Caco-2 (cell line): ENCODE measurements at places on chromosomes 7 and 10.

- DNase-seq: no peak
- H3K4me1 ChIP-seq: peaks cover 15% of the 10 kb centered on the region
- no peak overlapping the region for H3K4me3 ChIP-seq
- no peaks in the 10 kb centered on the region for H3K36me3 ChIP-seq
- H3K27ac ChIP-seq: no peak overlapping the region
Observed at GRCh38 chr7:131778601-131779000, 222.2 kb upstream of the PODXL start.

DNA sequence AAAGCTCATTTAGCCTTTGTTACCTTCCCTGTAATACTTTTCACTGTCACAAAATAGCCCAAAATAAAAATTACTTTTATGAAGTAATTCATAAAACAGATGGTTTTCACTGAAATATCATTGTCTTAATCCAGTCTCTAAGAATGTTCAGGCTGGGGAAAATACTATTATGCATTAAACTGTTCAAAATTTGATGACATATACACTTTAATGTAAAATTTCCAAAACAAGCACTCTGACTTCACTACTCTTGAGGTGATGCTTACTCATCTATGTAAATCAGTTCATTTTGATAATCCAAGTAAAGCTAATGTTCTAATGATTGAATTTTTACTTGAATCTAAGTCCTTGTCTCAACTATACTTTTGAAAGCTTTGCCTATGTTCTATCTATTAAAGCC lies 127.9 kb downstream of the KMT2C start:
- no peak overlapping the region for H3K27ac ChIP-seq
- DNase-seq: no peak
- no peaks in the 10 kb centered on the region for H3K4me1 ChIP-seq
- no peaks in the 10 kb centered on the region for H3K27me3 ChIP-seq
- peaks cover 1% of the 10 kb centered on the region; the same call in 1 of the 2 replicates for H3K36me3 ChIP-seq

GRCh38 chr7:157281221-157281998 lies 55.4 kb upstream of the DNAJB6 start:
- H3K4me1 ChIP-seq: peaks cover 14% of the 10 kb centered on the region
- no peaks in the 10 kb centered on the region for H3K36me3 ChIP-seq
- H3K27me3 ChIP-seq: no peaks in the 10 kb centered on the region
- H3K27ac ChIP-seq: no peak overlapping the region
- DNase-seq: no peak
- H3K4me3 ChIP-seq: no peak overlapping the region

GRCh38 chr7:36683111-36683510 lies 41.2 kb downstream of the AOAH start:
- H3K4me3 ChIP-seq: no peak overlapping the region
- H3K4me1 ChIP-seq: peaks cover 12% of the 10 kb centered on the region
- no peak for DNase-seq
- H3K27me3 ChIP-seq: no peaks in the 10 kb centered on the region
- H3K27ac ChIP-seq: no peak overlapping the region

- no peaks in the 10 kb centered on the region for H3K4me1 ChIP-seq
- H3K27ac ChIP-seq: no peak overlapping the region
- H3K4me3 ChIP-seq: no peak overlapping the region
Observed at GRCh38 chr7:143223784-143224183, 1.9 kb downstream of the TAS2R40 start.

GRCh38 chr7:125828153-125828700 lies 898.6 kb upstream of the POT1 start:
- H3K4me1 ChIP-seq: no peaks in the 10 kb centered on the region
- H3K4me3 ChIP-seq: no peak overlapping the region
- H3K36me3 ChIP-seq: no peaks in the 10 kb centered on the region
- no peak for DNase-seq
- H3K27me3 ChIP-seq: no peaks in the 10 kb centered on the region

- no peaks in the 10 kb centered on the region for H3K36me3 ChIP-seq
- H3K27ac ChIP-seq: no peak overlapping the region
- no peaks in the 10 kb centered on the region for H3K27me3 ChIP-seq
- DNase-seq: no peak
- no peak overlapping the region for H3K4me3 ChIP-seq
- no peaks in the 10 kb centered on the region for H3K4me1 ChIP-seq
Observed at GRCh38 chr10:22597138-22597537, 117.2 kb downstream of the PIP4K2A start.

- no peaks in the 10 kb centered on the region for H3K36me3 ChIP-seq
- H3K27ac ChIP-seq: peak overlapping the region; percentile 66
- peaks cover 72% of the 10 kb centered on the region for H3K4me1 ChIP-seq
Observed at GRCh38 chr10:13712837-13713581, 126.2 kb downstream of the PRPF18 start.

DNA sequence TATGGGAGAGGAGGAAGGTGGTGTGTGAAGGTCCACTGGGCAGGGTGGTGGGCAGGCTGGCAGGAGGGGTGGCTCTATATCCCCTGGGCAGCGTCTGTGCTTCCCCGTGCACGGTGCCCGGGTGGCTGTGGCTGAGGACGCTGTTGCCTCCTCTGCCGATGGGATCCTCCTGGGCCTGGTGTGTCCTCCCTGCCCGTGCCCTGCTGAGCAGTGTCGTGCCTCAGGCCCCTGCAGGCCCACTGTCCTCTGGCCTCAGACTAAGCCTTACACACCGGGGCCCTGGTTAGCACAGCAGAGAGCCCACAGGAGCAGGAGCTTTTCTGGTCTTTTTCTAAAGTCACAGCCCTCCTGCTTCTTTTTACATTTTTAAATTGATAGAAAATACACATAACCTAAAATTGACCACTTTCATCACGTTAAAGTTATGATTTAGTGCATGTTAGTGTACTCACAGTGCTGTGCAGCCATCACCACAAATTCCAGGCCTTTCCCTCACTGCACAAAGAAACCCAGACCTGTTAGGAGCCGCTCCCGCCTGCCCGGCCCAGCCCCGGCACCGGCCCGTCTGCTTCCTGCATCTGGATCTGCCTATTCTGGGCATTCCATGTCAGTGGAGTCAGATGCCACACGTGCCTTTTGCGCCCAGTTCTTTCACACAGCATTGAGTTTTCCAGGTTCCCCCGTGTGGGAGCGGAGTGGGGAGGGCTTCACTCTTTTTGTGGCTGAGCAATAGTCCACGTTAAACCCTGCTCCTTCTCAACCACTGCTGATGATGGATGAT lies 19.4 kb downstream of the PFKFB3 start:
- no peak for DNase-seq
- H3K27me3 ChIP-seq: no peaks in the 10 kb centered on the region
- H3K4me3 ChIP-seq: no peak overlapping the region
- peaks cover 16% of the 10 kb centered on the region for H3K36me3 ChIP-seq
- H3K4me1 ChIP-seq: no peaks in the 10 kb centered on the region
- H3K27ac ChIP-seq: no peak overlapping the region

GRCh38 chr10:24114556-24114955 lies 94.4 kb upstream of the KIAA1217 start:
- DNase-seq: no peak
- H3K27ac ChIP-seq: no peak overlapping the region
- H3K4me1 ChIP-seq: no peaks in the 10 kb centered on the region
- H3K36me3 ChIP-seq: no peaks in the 10 kb centered on the region
- no peak overlapping the region for H3K4me3 ChIP-seq
- no peaks in the 10 kb centered on the region for H3K27me3 ChIP-seq

DNA sequence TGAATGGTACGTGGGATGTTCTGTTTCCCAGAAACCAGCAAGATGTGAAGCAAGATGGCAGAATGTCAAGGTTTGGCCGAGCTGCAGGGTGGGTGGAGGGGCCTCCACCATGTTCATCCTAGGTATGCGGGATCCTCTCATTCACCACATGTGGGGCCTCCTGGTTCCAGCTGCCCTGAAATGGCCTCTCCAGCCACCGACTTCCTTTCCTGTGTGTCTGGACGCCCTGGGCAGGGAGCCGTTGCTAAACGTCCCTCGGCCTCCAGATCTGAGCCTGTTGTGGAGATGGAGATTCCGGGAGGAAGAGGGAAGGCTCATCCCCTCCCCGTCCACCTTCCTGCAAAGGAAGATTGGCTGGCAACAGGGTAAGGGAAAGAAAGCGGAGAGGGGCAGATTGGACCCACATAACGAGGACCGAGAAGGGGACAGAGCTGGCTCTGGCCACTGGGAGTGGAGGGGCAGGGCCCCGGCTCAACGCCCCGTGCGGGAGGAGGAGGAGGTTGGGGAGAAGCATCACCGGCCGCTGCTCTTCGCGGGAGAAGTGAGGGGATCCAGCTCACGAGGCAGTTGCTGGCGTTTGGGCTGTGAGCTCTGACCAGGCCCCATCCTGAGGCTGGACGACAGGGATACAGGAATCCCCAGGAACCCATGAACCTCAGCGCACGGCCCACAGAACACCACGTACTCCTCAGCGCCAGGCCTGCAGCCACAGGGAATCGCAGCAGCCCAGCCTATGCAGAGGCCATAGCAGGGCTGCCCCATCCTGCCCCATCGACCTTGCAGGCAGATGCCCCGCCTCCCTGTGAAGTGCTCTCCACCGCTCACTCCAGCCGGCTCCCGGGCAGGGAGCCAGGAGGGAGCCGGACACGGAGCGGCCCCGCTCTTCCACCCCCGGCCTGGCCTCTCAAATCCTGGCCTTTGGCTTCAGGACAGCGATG lies 98.3 kb downstream of the FOXL3 start:
- DNase-seq: no peak
- no peaks in the 10 kb centered on the region for H3K4me1 ChIP-seq
- no peak overlapping the region for H3K4me3 ChIP-seq
- peak overlapping the region; percentile 35 for H3K27ac ChIP-seq

DNA sequence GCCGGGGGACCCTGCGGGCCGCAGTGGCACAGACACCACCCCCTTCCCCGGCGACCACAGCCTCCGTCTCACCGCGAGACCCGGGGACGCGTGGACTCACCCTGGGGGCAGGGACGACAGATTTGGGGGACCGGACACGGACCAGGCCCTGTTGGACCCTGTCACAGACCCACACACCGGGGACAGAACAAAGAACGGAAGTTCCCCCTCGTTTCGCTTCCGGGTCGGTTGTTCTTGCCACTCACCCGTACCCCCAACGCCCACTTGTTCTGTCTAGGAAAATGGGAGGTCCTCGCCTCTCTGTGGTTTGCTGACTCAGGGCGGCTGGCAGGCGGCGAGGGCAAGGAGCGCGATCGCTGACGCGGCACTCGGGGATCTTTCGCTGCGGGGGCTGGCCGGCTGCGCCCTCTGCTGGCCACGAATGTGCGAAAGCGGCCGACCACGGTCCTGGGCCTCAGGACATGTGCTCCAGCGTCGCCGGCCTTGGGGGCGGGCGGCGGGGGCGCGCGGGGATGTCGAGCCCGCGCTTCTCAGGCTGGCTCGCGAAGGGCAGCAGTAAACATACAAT lies at the start of gene ZNF3:
Gene ZNF3, minus strand, starts transcription at position 189 of the 568 bp plus-strand sequence. CDS start 4,366 bp downstream, outside the sequence.
- peak within 1 kb of the TSS; percentile 74 for H3K4me3 ChIP-seq
- DNase-seq: peak; percentile 99
- no peaks in the 10 kb centered on the region for H3K27me3 ChIP-seq
- H3K27ac ChIP-seq: peak within 1 kb of the TSS; percentile 46
- H3K36me3 ChIP-seq: peaks cover 1% of the 10 kb centered on the region

DNA sequence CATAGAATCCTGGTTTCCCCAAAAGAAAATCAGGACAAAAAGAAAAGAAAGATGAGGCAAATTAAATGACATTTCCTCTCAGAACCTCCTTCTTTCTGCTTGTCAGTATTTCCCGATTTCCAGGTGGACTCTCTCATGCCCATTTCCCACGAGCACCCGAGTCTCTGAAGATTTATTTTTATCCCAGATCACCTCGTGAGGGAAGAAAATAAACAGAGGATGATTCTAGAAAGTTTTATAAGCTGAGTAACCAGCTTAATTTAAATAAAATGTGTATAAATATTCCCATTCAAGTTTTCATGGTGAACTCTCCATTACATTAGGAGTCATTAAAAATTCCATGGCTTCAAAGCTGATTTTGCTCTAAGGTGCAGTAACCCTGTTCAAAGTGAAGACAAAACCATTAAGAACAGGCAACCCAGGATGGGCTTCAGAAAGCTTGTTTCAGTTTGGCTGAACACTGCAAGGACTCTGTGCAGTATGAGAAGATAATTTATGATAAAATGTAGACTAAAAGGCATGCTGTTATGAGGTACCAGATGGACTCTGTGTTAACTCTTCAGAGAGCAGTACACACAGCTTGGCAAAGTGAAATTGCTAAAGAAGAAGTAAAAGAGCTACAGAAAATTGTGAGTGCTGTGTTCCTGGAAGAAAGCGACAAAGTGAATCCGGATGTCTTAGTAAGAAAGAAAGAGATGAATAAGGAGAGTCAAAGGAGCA lies 521.3 kb upstream of the LRRN3 start:
- no peak for DNase-seq
- no peaks in the 10 kb centered on the region for H3K27me3 ChIP-seq
- H3K27ac ChIP-seq: no peak overlapping the region
- no peaks in the 10 kb centered on the region for H3K4me1 ChIP-seq
- no peaks in the 10 kb centered on the region for H3K36me3 ChIP-seq
- no peak overlapping the region for H3K4me3 ChIP-seq

DNA sequence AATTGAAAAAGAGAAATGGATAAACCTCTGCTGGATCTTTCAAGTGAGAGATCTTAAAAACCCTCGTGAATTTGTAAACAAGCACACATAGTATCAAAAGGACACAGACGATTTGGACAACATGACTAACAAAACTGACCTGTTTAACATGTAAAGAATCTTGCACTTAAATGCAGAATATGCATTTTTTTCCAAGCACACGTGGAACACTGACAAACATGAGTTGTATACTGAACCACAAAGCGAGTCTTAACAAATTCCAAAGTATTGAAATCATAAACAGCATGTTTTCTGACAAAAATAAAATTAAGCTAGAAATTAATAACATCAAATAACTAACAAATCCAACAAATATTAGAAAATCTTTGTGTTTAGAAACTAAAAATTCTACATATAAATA lies 65.0 kb upstream of the ZNF746 start:
- H3K27me3 ChIP-seq: no peaks in the 10 kb centered on the region
- no peak overlapping the region for H3K4me3 ChIP-seq
- H3K4me1 ChIP-seq: no peaks in the 10 kb centered on the region

DNA sequence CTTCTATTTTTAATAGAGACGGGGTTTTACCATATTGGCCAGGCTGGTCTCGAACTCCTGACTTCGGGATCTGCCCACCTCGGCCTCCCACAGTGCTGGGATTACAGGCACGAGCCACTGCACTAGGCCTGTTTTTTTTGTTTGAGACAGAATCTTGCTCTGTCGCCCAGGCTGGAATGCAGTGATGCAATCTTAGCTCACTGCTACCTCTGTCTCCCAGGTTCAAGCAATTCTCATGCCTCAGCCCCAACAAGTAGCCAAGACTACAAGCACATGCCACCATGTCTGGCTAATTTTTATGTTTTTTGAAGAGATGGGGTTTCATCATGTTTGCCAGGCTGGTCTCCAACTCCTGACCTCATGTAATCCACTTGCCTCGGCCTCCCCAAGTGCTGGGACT lies 73.7 kb downstream of the TYW1B start:
- H3K36me3 ChIP-seq: no peaks in the 10 kb centered on the region
- H3K4me3 ChIP-seq: no peak overlapping the region
- no peaks in the 10 kb centered on the region for H3K4me1 ChIP-seq
- DNase-seq: no peak

- no peak for DNase-seq
- H3K4me3 ChIP-seq: no peak overlapping the region
- H3K27me3 ChIP-seq: no peaks in the 10 kb centered on the region
- no peaks in the 10 kb centered on the region for H3K36me3 ChIP-seq
- H3K27ac ChIP-seq: no peak overlapping the region
Observed at GRCh38 chr10:25278180-25278579, 103.4 kb downstream of the GPR158 start.
